ENCODE measurements at places on chromosomes 1 and 21.

GRCh38 chr1:184958554-184959353 lies 15.6 kb downstream of the NIBAN1 start:
- no peak for DNase-seq

GRCh38 chr1:200861937-200862647 lies 10.7 kb upstream of the GPR25 start:
- no peak for DNase-seq

GRCh38 chr1:230708631-230709580 lies 5.0 kb downstream of the AGT start:
- no peak for DNase-seq

GRCh38 chr1:10973956-10974881 lies 38.2 kb upstream of the TARDBP start:
- DNase-seq, result no peak

GRCh38 chr1:10193288-10193687 lies 17.1 kb upstream of the KIF1B start:
- DNase-seq, result no peak

- no peak for DNase-seq
These were observed 127.0 kb downstream of the CCDC185 start for GRCh38 chr1:223520200-223520599.

Data from cortex of kidney (tissue), 1 donor.